GM23248 (cell line): ENCODE measurements at places on chromosomes 1 and 21.
A peak's percentile ranks its signal among the peaks of the same experiment; 100 is the strongest.

DNA sequence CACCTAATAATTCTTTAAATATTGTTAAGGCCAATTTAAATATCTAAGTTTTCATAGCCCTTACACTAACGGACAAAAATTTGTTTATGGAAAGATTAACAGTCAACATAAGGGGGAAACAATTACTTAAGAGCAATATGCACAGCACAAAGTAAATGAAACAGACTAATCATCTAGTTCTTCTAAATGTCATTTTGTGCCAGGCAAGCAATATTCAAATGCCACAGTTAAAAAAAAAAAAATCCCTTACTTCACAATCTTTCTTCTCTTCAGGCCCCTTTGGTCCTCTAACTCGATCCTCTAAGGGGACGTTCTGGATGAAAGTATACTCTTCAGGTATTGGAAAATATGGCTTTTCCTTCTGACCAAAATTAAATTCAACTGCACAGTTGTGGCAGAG lies 6.6 kb downstream of the HNRNPU start:
- DNase-seq = no peak

DNA sequence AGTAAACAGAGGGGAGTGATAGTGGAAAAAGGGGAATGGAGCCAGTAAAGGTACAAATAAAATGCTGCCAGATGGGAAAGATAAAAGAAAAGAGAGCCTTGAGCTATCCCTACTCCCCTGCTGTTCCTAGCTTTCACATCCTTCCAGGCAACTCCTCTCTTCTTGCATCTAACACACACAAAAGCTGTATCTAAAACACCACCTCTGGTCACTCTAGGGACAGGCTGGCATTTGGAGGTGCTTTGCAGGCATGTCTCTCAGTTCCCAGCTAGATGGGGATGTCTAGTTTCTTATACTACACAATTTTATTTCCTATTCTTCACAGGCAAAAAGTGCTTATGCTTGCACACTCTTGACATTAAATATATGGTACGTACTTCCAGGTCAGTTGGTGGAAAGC lies 185.1 kb upstream of the ST6GALNAC5 start:
- no peak for DNase-seq

DNA sequence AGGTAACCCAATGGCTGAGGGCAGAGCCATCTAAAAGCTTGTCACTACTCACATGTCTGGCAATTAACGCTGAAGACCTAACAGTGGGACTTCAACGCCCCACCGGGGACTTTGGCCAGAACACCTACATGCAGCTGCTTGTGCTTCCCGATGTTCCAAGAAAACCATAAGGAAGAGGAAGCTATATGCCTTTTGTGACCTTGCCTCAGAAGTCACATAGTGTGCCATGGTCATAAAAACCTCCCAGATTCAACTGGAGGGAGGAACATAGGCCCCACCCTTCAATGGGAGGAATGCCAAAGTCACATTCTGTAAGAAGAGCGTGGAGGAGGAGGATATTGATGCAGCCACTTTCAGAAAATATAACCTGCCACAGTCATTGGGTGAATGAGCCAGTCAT lies 147.8 kb upstream of the MAGI3 start:
- DNase-seq = no peak

- no peak for DNase-seq
These were observed 172.2 kb upstream of the C8B start for GRCh38 chr1:57137980-57138379.

DNA sequence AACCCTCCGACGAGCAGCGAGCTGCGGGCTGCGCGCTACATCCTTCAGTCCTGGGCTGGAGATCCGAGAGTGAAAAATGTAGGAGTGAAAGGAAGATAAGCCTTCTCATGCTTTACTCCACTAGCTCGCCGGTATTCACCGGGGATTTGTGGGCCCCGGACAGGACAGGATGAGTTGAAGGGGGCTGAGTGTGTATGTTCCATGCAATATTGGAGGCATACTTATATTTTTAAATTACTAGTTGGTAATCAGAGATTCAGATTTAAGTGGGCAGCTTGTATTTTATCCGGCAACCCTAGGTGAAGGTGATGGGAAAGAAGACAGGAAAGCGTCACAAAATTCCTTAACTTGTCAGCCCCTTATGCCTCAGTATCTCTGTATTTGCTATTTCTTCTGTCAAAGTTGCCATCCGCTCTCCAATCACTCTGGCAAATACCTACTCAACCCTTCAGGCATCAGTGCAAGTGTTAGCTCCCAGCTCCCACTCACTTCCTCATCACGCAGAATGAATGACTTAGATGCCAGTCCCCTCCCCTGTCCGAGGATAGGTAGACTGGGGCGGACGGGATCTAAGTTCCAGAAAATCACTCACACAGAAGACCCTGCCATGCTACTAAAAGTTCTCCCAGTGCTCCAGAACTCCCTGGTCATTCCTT lies 503 bp upstream of the PIGM start:
- DNase-seq = peak; percentile 38

- DNase-seq = peak; percentile 62
These were observed 186.4 kb upstream of the ZNHIT6 start for GRCh38 chr1:85894651-85895050.

GRCh38 chr1:5951846-5952410 lies 40.3 kb downstream of the NPHP4 start:
- no peak for DNase-seq

- peak; percentile 12 for DNase-seq
These were observed 33.0 kb upstream of the PDPN start for GRCh38 chr1:13550663-13551062.

DNA sequence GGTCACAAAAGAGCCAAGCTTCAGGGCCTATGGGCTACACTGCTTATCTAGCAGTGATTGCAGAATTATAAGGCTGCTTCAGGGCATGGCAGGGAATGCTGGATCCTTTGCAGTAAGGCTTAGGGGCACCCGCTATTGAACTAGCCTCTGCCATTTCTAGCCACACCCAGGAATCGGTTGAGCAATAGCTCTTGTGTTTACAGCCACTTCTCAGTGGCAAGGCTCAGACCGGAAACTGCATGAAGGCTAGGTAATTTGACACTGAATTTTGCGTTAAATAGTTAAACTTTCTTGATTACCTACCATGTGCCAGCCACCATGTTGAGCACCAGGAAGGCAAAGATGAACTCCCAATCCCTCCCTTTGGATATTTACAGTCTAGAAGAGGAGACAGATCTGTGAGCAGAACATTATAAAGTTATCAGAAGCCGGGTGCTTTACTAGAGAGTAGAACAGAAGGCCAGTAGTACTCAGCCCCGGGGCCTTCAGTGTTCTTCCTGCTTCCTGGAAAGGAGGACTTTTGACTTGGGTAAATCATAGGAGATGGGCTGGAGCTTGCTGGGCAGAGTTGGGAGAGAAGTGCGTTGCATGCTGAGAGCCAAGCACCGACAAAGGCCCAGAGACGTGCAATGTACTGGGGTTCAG lies 98.6 kb upstream of the LPGAT1 start:
- peak; percentile 24 for DNase-seq
